ENCODE measurements at places on chromosomes 3 and 15. TPM values are rescaled to one million over a fixed set of nuclear protein-coding genes. Genes with fewer than 3 reads are reported as not detected.

Gene TTBK2
- 15.7 TPM for total RNA-seq

DNA sequence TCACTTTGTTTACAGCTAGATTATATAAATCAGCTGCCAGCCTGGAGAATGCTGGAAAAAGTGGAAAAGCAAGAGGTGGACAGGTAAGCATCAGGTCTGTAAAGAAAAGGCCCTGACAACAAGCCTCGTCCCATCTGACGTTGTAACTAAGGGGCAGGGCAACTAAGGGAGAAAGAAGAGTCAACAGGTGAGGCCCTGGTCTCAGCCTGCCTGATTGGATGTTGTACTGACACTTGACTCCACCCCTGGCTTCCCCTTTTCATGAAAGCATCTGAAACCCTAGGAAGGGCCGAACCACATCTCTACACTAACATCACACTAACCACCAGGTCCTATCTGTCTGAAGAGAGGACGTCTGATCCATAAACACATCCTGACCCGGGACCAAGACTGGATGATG is 357.6 kb upstream of the CFAP20DC start:
- no peaks in the 10 kb centered on the region for H3K27me3 ChIP-seq
- no peak overlapping the region for H3K4me3 ChIP-seq
- no peaks in the 10 kb centered on the region for H3K36me3 ChIP-seq
- DNase-seq = no peak
- no peak overlapping the region for H3K27ac ChIP-seq

DNA sequence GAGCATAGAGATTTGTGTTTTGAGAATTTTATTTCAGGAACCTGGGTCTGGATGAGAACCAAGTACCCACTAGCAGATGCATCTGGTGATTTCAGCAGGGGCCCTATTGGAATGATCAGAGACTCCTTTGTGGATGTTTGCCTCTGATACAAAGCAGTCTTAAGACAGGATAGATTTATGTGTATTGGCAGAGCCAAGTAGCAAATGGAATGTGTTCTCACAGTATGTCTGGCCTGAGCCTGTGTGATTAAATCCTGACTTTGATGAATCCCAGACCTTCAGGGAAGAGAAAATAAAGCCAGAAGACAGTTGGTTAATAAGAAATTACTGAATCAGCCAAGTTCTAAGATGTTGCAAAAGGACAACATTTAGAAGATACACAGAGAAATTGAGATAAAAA is 755.5 kb upstream of the SEMA6D start:
- H3K4me3 ChIP-seq = no peak overlapping the region
- H3K4me1 ChIP-seq = no peaks in the 10 kb centered on the region
- no peak overlapping the region for H3K27ac ChIP-seq
- DNase-seq = no peak
- H3K36me3 ChIP-seq = no peaks in the 10 kb centered on the region
- H3K27me3 ChIP-seq = no peaks in the 10 kb centered on the region

Gene PTH1R
- 4.7 TPM for total RNA-seq

DNA sequence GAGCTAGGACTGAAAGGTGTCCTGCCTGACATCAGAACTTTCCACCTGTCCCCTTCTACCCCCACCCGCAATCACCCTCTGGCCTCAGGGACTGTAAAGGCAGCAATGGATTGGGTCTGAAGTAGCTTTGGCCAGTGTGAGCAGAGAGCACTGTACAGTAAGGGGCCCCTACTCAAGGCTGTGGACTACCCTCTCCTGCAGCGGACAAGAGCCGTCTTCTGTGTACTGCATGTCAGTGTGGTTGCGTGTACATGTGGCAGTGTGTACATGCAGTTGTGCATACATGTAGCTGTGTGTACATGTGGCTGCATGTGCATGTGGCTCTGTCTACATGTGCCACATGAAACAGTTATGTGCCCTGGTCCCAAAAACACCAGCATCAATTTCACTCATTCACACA is 205.9 kb upstream of the LINGO1 start:
- no peaks in the 10 kb centered on the region for H3K36me3 ChIP-seq
- no peak overlapping the region for H3K27ac ChIP-seq
- no peak for DNase-seq
- H3K27me3 ChIP-seq = peaks cover 31% of the 10 kb centered on the region
- H3K4me3 ChIP-seq = no peak overlapping the region

Gene ATP13A5
- total RNA-seq = not detected

DNA sequence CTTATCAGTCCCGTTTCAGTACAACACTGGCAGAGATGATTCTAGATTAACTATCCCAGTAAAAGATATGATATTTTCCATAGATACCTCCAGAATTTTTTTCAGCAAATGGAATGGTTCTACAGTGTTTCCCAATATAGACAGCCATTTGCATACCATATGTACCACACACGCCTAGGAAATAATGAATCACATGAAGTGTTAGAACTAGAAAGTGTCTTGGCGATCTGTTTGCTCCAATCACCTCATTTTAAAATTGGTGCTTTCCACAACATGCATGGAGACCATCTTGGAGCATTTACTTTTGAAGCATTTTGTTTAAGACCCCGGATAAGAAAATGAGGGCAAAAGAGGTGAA is 2.0 kb downstream of the C2CD4A start:
- H3K4me1 ChIP-seq = no peaks in the 10 kb centered on the region
- H3K36me3 ChIP-seq = no peaks in the 10 kb centered on the region
- no peak for DNase-seq
- H3K27ac ChIP-seq = peak overlapping the region; percentile 65
- peak overlapping the region; percentile 46 for H3K4me3 ChIP-seq

DNA sequence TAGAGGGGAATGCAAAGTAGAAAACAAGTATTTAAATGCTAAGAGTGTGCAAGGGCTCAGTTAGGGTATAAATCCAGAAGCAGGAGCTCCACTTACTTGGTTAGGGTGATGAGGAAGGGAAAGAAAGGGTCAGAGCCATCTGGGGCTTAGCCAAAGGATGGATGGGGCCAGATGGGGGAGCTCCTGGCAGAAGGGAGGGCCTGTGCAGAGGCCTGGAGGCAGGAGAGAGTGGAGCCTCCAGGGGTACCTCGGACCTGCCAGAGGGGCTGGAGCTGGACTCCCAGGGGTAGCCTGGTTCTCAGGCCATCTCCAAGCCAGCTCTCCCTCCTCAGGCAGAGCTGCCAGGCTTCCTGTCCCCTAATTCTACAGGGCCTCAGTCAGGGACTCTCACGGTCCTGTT is 506.3 kb downstream of the SHQ1 start:
- H3K36me3 ChIP-seq = no peaks in the 10 kb centered on the region
- no peaks in the 10 kb centered on the region for H3K27me3 ChIP-seq

Gene PCLAF
- 0.66 TPM for total RNA-seq

GRCh38 chr15:101221902-101222301 is 29.9 kb downstream of the CHSY1 start:
- H3K4me3 ChIP-seq = peak overlapping the region; percentile 12
- DNase-seq = no peak
- no peak overlapping the region for H3K27ac ChIP-seq
- no peaks in the 10 kb centered on the region for H3K27me3 ChIP-seq
- H3K4me1 ChIP-seq = peaks cover 7% of the 10 kb centered on the region

GRCh38 chr15:88221836-88222235 is 34.7 kb downstream of the NTRK3 start:
- H3K4me3 ChIP-seq = no peak overlapping the region
- H3K27me3 ChIP-seq = no peaks in the 10 kb centered on the region
- DNase-seq = peak; percentile 23
- H3K36me3 ChIP-seq = no peaks in the 10 kb centered on the region
- H3K27ac ChIP-seq = no peak overlapping the region

Measured in breast epithelium (tissue), 4 donors.